ENCODE measurements at places on chromosomes 5 and 9. TPM values are rescaled to one million over a fixed set of nuclear protein-coding genes. Genes with fewer than 3 reads are reported as not detected.

Gene GCNT4
- 7.2 TPM for total RNA-seq

Gene PDGFRB
- not detected for total RNA-seq

GRCh38 chr9:90331826-90332575 is 310.6 kb downstream of the DIRAS2 start:
- H3K4me1 ChIP-seq, result no peaks in the 10 kb centered on the region
- no peak overlapping the region for H3K27ac ChIP-seq
- H3K27me3 ChIP-seq, result peaks cover 3% of the 10 kb centered on the region
- DNase-seq, result no peak
- no peaks in the 10 kb centered on the region for H3K36me3 ChIP-seq
- H3K4me3 ChIP-seq, result no peak overlapping the region

DNA sequence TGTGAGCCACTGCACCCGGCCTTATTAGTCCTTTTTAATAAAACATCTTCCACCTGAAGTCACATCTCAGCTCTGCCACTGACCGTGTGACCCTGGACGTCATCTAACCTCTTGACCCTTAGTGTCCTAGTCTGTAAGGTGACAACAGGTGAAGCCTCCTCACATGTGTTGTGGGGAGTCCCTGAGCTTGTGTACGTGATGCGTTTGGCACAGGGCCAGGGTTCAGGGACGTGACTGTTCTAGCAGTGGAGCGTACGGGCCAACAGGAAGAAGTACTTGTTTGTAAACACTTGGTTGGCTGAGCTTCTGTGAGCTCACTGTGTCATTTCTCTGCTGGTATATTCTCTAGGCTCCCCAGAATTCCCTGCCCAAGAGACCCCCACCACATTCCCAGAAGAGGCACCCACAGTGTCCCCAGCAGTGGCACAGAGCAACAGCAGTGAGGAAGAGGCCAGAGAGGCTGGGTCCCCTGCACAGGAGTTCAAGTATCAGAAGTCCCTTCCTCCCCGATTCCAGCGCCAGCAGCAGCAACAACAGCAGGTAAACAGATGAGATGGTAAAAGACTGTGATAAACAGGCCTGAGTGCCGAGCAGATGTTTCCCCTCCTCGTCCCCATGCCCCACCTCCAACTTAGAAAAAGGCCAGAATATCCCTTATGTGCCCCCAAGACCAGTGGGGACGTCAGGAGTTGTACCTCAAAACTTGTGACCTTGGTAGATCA is 35.3 kb upstream of the POMT1 start:
- H3K36me3 ChIP-seq, result peaks cover 90% of the 10 kb centered on the region
- H3K4me1 ChIP-seq, result no peaks in the 10 kb centered on the region
- DNase-seq, result no peak
- H3K27me3 ChIP-seq, result no peaks in the 10 kb centered on the region

DNA sequence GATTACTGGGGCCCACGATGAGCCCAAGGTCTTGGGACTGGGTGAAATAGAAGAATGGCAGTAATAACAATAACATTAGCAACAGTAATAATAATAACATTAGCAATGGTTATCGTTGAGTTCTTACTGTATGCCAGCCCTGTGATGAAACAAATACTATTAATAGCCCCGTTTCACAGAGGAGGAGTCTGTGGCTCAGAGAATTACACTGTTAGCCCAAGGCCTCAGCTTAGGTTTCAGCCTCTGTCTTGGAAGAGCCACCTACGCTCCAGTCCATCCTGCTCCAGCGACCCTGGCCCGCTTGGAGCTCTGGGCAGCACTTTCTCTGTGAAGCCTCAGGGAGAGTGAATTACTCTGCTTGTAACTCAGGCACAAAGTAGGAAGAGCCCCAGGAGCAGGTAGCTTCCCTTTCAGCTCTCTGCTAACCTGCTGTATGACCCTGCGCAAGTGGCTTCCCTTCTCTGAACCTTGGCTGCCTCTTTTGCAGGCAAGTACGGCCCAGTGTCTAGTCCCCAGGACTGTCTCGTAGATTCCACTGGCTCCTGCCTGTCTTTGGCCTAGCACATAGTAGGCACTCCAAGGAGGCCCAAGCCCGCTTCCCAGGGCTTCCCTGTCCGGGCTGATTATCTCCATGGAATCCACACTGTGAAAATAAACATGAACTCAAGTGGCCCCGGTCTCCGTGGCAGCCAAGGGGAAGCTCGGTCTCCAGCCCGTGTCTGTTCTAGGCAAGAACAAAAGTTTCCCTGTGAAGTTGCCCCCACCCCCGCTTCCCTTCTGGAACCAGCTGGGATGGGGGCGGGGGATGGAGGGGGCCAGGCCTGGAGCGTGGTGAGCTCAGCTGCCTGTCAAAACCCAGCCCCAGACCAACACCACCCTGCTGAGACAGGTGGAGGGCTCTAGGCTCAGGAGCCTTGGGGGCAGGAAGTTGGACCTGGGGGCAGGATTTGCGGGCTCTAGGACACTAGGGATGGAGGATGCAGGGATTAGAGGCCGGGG is 26.2 kb upstream of the LMX1B start:
- H3K27ac ChIP-seq, result no peak overlapping the region
- H3K4me3 ChIP-seq, result no peak overlapping the region
- no peaks in the 10 kb centered on the region for H3K4me1 ChIP-seq
- H3K27me3 ChIP-seq, result peaks cover 46% of the 10 kb centered on the region

All from CD4-positive, alpha-beta T cell (primary cell).